ENCODE measurements at places on chromosomes 12 and 14. TPM values are rescaled to one million over a fixed set of nuclear protein-coding genes. Genes with fewer than 3 reads are reported as not detected.

The TEP1 gene
- total RNA-seq, result 32.5 TPM

The SDSL gene
- 25.5 TPM for total RNA-seq

The OTUB2 gene
- total RNA-seq, result 22.2 TPM

The CS gene
- 254 TPM for total RNA-seq

The FAM90A1 gene
- 0.50 TPM for total RNA-seq

The SMOC1 gene
- total RNA-seq, result 39.6 TPM

The TNFAIP2 gene
- 113 TPM for total RNA-seq

The NDRG2 gene
- 16.0 TPM for total RNA-seq

The TAS2R50 gene
- 1.8 TPM for total RNA-seq

The TAS2R43 gene
- total RNA-seq, result 1.8 TPM

The ENDOU gene
- 0.42 TPM for total RNA-seq

The CCNB1IP1 gene
- 39.0 TPM for total RNA-seq

- DNase-seq, result no peak
Measured at GRCh38 chr12:62533755-62534107, 67.1 kb downstream of the MON2 start.

- no peak for DNase-seq
Measured at GRCh38 chr14:65847075-65847847, 434.7 kb downstream of the FUT8 start.

DNA sequence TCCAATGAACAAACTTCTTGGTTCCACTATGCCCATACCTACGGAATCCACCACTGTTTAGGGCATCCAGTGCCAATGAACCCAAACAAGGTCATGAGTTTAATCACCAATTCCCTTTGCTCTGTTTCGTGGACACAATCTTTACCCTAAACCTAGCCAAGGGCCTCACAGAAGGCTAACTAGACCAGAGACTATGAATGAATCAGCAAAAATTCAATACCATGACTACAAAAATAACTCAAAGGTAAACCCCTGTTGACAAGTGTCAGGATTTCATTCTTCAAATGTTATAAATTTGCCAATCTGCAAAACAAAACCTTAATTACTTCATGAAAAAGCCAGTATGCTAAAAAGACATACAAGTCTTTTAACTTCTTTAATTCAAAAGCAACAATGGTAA lies 96.7 kb downstream of the CEP128 start:
- no peak for DNase-seq

DNA sequence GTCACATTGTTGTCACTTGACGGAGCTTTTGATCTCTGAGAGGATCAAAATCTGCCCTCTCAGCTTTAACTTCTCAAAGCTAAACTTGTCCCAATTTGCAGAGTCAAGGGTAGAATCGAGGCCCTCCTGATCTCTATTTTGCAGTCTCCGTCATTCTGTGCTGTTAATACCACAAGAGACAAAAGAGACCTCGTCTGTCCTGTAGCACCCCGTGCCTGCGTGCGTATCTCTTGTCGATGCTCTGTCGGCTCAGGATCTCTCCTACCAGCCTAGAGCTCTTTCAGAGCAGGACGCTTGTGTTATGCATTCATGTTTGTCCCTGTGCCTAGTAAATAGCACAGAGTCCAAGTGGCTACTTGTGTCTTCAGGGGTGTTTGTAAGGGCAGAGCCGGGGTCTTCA lies 5.1 kb downstream of the EVL start:
- DNase-seq, result no peak

GRCh38 chr12:59067083-59067482 lies 146.8 kb upstream of the LRIG3 start:
- peak; percentile 74 for DNase-seq

DNA sequence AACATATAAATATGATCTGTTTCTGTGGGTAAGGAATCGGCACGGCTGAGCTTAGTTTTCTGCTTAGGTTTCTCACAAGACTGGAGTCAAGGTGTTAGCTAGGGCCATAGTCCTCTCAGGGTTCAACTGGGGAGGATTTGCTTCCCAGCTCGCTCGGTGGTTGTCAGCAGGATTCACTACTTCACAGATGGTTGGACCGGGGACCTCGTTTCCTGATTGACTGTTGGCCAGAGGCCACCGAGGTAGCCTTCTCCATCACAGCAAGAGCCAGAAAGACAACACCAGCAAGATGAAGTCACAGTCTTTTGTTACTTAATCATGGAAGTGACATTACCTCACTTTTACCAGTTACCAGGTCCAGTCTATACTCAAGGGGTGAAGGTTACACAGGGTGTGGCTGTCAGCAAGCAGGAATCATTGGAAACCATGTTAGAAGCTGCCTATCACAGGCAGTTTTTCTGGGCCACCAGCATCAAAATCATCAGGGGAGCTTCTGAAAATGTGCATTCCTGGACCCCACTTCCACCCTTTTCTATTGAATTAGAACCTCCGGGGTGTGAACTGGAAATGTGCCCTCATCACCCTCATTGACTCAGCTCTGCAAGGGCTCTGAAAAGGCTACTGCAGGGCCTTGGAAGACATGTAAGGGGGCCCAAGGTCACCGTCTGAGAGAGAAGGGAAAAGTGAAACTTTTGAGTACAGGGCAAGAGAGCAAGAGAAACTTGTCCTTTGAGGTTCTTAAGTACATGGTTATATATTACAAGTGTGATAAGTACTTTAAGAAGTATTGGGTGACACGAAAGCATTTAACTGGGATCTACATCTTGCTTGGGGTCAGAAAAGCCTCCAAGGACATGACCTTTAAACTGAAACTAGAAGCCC lies 10.9 kb downstream of the COPS7A start:
- no peak for DNase-seq

GRCh38 chr12:122724641-122725243 lies 5.9 kb downstream of the HCAR1 start:
- no peak for DNase-seq

DNA sequence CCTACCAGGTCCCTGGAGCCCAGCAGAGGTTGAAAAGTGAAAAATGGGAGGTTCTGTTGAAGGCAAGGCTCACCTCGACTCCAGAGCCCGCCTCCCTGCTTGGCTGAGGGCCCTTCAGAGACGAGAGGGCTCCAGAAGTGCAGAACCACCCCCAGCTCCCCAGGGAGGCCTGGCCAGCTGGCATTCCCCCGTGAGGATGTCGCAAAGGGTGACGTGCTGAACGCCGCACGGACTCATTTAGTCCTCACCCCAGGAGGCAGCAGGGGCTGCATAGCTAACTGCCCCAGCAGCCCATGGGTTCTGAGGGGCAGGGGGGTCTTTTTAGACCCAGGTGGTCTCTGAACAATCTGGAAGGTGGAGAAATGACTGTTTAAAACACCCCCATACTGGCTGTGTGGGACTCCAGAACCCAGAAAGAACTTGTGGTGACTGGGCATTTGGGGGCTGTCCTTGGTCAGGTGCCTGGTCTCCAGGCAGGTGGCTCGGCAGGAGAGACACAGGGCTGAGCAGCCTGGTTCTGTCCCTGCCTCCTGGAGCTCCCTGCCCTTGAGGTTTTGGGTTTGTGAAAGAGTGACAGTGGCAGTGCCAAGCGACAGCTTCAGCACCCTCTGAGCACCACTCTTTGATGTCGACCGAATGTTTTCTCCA lies 32.0 kb downstream of the ANAPC7 start:
- DNase-seq, result no peak

DNA sequence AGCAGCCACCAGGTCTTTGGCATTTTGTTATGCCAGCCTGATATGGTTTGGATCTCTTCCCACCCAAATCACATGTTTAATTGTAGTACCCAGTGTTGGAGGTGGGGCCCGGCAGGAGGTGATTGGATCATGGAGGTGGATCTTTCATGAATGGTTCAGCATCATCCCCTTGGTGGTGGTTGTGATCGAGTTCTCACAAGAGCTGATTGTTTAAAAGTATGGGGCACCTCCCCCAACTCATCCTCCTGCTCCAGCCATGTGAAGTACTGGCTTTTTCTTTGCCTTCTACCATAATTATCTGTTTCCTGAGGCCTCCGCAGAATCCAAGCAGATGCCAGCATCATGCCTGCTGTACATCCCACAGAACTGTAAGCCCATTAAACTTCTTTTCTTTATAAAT lies 12.8 kb upstream of the PRKD1 start:
- no peak for DNase-seq

DNA sequence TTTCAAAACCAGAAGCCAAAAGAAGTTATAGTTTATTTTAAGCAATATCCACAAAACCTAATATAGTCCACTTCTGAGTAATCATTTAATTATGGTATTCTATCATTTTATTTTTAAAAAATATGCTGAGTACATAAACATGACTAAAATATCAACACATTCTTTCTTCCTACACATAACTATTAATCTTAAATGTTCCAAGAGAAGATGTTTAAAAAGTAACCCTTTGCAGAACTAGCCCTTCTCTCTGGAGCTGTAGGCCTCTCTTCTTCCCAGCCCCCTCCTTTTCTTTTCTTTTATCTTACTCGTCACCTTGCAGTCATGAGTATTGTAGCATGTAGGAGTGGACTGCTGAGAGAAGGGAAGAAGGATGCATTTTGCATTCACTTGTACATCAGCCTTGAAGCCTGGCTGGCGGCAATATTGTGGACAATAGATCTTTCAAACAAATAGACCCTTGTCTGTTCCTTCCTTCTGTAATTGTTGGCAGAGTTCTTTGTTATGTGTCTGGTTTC lies 941.9 kb downstream of the NRXN3 start:
- DNase-seq, result no peak

GRCh38 chr14:68377006-68377405 lies 415.9 kb downstream of the ZFP36L1 start:
- DNase-seq, result no peak

DNA sequence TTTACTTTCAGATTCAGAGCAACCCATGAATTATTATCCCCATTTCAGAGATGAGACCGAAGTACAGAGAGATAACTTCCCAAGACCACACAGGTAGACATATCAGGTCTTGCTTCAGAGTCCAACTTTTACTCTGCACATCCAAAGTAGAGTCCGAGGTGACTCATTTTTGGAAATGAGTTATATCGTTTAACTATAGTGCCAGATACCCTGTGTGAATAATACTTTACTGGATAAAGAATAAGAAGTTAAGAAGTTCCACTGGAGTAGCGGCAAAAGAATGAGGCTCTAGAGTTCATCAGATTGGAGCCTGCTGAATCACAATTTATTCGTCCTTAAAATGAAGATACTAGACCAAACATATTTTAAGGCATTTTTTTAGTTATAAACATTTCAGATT lies 124.7 kb downstream of the EPS8 start:
- no peak for DNase-seq

- DNase-seq, result peak; percentile 41
Measured at GRCh38 chr14:99687284-99688209, 3.4 kb downstream of the CYP46A1 start.

DNA sequence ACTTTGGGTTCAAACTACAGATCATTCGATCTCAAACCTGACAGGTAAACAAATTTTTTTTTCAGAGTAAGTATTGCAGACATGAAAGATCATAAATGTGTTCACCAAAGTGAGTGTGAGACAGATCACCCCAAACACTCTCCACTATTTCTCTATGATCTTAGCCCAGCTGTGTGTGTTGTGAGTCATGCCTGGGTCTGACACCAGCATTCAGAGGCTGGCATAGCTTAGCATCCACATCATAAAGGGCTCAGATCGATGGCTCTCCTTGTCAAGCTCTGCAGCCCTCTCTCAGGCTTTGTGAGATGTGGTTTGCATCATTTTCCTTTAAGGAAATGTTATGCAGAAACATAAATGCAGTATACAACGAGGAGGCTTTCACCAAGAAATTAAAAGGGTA lies 164.9 kb downstream of the ETV6 start:
- DNase-seq, result peak; percentile 53

DNA sequence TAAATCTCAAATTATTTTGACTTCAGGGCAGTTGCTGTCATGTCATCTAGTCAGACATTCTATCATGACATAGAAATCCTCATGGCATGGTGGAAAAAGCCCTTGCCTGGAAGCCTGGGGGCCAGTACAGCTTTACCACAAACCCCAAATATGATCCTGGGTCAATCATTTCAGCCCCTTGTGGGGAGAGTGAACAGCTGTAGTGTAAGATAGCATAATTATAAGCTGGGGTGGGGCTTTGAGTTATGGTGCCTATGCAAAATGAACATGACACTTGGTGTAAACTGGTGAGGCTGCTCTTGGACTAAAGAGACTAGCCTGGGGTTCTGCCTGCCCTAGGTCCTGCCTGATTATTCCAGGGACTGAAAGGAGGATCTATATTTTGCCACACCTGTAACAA lies 207.7 kb upstream of the DDHD1 start:
- DNase-seq, result no peak

GRCh38 chr12:104219908-104220404 lies 4.4 kb downstream of the TXNRD1 start:
- DNase-seq, result peak; percentile 82

GRCh38 chr12:107486140-107486892 lies 199.3 kb upstream of the PWP1 start:
- no peak for DNase-seq

GRCh38 chr14:104322531-104323366 lies 184.4 kb downstream of the KIF26A start:
- no peak for DNase-seq

DNA sequence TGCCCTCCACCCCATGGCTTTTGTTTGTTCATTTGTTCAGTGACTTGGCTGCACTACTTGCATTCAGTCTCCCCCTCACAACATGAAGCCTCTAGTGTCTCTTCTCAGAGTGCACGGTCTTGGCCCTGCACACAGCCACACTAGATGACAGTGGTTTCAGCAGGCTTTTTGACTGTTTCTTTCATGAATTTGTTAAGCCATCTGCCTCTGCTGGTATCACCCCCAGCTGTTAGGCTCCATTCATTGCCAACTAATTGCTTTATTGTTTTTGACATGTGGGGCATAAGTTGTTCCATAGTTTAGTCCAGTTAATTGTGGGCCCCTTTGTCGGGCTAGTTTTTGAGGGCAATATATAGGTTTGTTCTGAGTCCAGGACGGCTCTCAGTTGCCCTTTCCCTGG lies 18.8 kb downstream of the OS9 start:
- DNase-seq, result no peak

- peak; percentile 52 for DNase-seq
Measured at GRCh38 chr12:12776261-12776660, 9.2 kb upstream of the APOLD1 start.

GRCh38 chr14:75752086-75752485 lies 91.0 kb downstream of the TTLL5 start:
- DNase-seq, result no peak

DNA sequence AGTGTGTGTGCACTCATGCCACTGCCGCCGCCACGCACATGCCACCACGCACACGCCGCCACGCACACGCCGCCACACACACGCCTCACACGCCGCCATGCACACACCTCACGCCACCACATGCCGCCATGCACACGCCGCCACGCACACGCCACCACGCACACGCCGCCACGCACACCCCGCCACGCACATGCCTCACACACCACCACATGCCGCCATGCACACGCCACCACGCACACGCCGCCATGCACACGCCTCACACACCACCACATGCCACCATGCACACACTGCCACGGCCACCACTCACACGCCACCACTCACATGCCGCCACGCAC lies 6.3 kb downstream of the CLBA1 start:
- no peak for DNase-seq
